ENCODE measurements at places on chromosomes 3 and 15.

GRCh38 chr15:27702581-27702980, 396.5 kb downstream of the OCA2 start:
- DNase-seq, result no peak

- DNase-seq, result peak; percentile 27
Measured at GRCh38 chr15:48330105-48330785, 984 bp upstream of the DUT start.

DNA sequence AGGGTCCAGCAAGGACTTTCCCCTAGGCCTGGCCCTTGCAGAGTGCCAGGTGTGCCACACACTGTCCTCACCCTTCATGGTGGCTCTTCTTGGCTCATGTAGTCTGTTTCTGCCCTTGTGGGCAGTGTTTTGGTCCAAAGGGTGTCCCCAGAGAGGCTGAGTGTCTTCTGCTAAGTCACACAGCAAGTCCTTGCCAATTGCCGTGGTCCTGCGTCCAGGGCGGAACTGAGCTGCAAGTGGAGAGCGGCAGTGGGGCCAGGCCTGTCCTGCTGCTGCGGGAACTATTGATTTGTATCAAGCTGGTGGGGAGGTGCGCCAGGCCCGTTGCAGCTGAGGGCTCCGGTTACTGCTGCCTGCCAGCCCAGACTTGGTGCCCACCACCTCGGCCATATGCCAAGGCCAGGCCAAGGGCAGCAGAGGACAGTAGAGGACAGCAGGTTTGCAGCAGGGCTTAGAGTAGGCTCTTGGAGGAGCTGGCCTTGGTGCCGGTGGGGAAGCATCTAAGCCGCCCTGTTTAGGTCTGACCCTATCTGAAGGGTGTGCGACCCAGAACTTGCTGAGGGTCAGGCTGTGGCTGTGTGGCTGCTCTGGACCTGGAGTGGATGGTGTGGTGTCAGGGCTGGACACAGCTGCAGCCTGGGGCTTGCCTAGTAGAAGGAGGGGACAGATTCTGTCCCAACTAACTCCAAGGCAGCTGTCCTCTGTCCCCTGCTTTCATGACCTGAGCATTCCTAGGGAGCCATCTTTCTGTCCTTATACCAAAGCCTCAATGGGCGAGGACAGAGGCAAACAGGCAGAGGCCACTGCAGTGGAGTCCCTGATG, 4.5 kb downstream of the AMIGO3 start:
- DNase-seq, result no peak

DNA sequence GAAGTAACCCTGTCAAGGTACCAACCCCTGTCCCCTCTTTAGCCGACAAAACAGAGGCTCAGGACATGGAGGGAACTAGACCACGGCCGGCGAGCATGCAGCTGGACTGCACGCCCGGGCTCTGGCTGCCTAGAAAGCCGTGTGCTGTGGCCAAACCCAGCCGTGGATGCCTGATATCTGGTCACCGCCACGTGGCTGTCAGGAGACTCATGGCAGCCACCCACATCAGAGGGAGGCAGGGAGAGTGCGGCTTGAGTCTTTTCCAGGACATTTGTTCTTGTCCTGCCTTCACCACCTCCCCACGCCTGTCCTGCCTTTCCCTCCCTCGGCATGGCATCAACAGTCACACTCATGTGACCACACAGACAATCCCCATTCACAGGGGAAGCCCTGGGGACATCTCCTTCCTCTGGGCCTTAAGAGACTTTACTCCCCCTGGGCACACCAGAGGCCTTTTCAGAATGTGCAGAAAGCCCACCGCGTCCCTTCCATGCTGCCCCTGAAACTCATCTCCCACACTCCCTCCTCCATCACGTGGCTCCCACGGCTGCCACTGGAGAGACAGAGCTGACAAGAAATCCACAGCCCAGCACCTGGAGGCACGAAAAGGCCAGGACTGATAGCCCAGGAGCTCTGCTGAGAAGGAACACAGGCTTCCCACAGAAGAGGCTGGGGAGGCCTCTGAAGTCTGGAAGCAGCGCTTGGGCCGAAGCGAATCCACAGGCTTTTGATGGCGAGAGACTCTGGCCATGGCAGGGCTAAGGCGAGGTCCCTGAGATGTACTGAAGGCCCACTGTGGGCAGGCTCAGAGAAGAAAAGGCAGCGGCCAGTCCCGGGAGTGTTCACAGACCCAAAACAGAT, 71.2 kb upstream of the IQSEC1 start:
- DNase-seq, result no peak

GRCh38 chr3:188788621-188789081, 383.1 kb upstream of the TPRG1 start:
- DNase-seq, result no peak

- DNase-seq, result no peak
Measured at GRCh38 chr3:67083277-67083676, 85.2 kb downstream of the KBTBD8 start.

DNA sequence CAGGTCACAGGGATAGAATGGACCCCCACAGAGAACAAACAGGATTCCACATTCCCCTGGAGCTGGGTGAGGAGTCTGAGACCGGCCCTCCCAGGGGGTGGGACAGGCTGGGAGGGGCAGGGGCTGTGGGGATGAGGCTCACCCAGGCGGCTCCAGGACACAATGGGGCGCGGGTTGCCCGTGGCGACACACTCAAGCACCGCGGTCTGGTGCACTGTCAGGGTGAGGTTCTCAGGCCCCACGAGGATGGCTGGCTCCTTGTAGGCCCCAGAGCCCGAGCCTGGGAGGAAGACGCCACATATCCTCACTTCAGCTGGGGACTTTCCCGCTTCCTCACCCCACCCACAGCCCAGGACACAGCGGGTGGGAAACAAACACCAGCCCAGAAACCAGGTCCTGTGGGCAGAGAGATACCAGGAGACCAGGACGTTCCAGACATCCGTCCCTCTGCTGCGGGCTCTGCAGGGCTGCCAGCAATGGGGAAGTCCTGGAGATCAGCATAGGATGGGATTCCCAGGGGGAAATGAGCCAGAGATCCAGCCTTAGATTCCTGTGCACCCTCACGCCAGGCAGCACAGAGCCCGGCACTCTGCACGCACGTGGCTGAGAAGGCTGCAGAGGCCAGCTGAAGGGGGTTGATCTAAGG, 30.2 kb downstream of the RNU5B-1 start:
- DNase-seq, result no peak

DNA sequence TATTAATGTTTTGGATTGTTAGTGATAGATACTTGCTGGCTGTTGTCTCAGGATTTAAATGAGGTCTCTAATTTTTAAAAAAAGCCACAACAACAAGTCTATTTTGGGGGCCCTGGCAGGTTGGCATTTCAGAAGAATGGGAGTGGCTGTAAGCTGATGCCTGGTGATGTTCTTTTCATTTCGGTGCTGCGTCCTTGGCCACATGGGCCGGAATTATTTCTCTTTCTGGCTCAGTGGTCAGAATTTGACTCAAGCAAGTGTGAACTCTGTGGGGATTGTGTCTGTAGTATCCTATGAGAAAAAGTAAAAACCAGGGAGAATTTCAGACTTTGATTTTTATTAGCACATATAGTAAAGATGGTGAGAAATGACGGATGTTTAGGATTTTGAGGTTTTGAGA, 203.0 kb downstream of the AKAP13 start:
- DNase-seq, result no peak

DNA sequence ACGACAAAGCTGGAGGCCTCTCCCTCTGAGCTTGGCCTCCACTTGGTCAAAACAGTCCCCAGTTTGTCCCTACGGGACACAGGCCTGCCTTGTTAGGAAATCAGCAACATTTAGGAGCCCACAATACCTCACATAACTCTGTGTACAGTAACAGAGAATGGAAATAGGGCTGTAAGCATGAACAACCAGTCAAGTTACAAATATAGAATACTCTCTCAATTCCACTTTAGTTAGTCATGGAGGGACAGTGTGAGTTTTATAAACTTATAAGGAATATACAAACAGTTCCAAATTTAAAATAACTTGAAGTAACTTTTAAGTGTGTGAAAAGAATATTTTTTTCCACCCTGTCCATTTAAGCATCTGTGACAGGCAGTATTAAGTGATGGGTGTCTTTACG, 129.4 kb downstream of the PGPEP1L start:
- DNase-seq, result no peak

GRCh38 chr3:82640254-82640653, 878.8 kb upstream of the GBE1 start:
- DNase-seq, result no peak

DNA sequence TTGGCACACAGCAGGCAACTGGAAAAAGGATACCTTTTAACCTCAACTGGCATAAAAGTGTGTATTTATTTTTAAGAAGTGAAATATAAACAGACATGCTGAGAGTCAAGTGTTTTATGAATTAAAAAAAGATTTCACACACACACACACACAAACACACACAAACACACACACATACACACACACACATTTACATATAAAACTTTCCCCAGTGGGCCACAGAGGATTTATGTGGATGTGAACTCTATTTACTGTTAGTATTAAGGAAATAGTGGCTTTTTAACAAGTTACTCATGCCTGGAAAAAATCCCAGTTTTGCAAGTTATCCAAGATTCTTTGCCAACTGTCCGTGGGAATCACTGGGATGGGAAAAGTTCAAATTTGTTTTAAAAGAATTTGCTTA, 725.9 kb upstream of the NR2F2 start:
- no peak for DNase-seq

- DNase-seq, result no peak
Measured at GRCh38 chr3:174957081-174957480, 97.9 kb downstream of the NAALADL2 start.

- DNase-seq, result no peak
Measured at GRCh38 chr3:114418724-114419543, 125.1 kb downstream of the TIGIT start.

- DNase-seq, result no peak
Measured at GRCh38 chr3:77321646-77322045, 281.7 kb downstream of the ROBO2 start.

- DNase-seq, result no peak
Measured at GRCh38 chr3:34073111-34073510, 274.7 kb downstream of the PDCD6IP start.

GRCh38 chr15:87387766-87388165, 868.8 kb downstream of the NTRK3 start:
- no peak for DNase-seq

DNA sequence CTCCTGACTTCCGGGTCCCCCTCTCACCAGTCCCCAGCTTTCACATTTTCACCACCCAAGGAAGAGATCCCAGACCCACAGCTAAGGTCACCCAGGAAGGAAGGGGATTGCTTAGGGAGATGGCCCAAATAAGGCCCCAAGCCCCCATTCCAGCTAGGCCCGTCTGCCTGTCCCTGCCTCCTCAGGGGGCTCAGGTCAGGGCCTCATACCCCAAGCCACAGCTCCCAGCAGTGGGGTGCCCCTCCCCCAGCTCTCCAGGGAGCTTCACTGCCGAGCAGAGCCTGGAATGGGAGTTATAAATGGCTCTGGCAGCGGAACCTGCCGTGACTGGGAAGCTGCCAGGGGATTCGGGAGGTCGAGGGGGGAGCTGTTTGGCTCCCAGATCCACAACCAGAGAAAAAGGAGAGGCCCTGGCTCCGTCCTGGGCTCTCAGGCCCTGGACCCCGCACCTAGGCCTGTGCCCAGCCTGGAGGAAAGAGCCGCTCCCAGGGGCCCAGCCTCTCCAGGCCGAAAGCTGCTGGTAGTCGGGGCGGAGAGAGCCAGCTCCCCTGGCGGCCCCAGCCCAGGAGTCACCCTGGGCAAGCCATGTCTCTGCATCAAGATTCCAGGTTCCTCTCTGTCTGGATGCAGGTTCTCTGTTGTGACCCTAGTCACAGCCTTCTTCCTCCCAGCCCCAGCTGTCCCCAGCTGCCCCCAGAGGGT, 550 bp downstream of the CCDC9B start:
- DNase-seq, result no peak

- no peak for DNase-seq
Measured at GRCh38 chr3:29453284-29454001, 172.6 kb downstream of the RBMS3 start.

GRCh38 chr3:109648027-109648426, 310.7 kb upstream of the DPPA4 start:
- no peak for DNase-seq

- no peak for DNase-seq
Measured at GRCh38 chr3:115062009-115062408, 85.1 kb downstream of the ZBTB20 start.

DNA sequence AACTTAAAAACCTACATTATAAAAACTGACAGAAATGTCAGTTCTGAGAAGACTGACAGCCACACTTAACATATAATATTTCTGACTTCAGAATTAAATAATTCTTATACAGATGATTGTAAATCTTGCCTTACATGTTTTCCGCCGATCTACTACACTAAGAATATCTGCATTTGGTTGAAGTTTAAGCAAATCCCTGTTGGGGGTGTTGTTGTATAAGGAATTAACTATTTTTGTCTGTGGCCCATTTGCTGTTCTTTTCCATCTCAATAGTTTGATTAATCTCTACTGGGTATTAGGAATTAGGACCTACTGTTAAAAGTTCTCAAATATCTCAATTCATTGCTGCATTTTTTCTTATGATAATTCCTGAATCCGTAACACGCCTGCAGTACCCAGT, 838.3 kb upstream of the ROBO1 start:
- no peak for DNase-seq

- no peak for DNase-seq
Measured at GRCh38 chr3:195114786-195115599, 156.0 kb downstream of the XXYLT1 start.

DNA sequence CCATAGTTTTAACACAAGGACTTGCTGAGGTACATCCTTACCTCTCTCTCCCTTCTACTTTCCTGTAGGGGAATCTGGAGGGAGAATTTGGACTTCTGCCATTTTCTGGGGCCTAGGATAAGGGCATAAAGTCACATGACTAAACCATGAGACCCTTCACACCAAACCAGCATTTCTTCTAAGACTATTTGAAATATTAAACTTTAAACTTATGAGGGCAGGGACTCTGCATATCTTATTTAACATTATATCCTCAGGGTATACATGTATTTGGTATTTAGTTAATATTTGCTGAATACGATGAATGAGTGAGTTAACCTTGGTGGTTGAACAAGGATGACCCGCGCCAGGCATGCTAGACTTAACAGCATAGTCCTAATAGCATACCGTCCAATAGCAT, 63.4 kb downstream of the USP13 start:
- DNase-seq, result no peak

DNA sequence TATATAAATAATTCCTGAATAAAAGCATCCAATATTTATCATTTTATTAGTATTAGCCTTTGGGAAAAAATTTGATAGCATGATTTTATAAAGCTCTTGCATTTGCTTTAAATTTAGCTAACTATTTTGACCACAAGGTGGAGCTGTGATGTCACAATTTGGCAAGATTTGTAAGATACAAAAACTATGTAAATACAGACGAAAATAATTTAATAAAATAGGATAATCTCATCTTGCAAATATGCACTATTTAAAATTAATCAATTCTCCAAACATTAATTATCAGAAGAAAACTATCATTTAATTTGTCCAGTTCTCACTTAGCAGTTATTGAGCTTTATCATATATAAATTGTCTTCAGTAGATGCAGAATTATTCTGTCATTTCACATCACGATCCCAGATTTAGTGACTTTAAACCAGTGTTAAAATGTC, 95.4 kb downstream of the PLOD2 start:
- peak; percentile 43 for DNase-seq
